Activated CD4-positive, alpha-beta T cell treated with anti-CD3 and anti-CD28 coated beads, Interleukin-2, Interleukin-6, amounts not matched to agents 100 ng/mL and 50 ng/mL, durations not matched to agents 16 hours and 8 hours (primary cell): ENCODE measurements at places on chromosomes 6 and 20.
A peak's percentile ranks its signal among the peaks of the same experiment; 100 is the strongest.

GRCh38 chr6:149275621-149276020 lies 41.9 kb upstream of the TAB2 start:
- DNase-seq = no peak

DNA sequence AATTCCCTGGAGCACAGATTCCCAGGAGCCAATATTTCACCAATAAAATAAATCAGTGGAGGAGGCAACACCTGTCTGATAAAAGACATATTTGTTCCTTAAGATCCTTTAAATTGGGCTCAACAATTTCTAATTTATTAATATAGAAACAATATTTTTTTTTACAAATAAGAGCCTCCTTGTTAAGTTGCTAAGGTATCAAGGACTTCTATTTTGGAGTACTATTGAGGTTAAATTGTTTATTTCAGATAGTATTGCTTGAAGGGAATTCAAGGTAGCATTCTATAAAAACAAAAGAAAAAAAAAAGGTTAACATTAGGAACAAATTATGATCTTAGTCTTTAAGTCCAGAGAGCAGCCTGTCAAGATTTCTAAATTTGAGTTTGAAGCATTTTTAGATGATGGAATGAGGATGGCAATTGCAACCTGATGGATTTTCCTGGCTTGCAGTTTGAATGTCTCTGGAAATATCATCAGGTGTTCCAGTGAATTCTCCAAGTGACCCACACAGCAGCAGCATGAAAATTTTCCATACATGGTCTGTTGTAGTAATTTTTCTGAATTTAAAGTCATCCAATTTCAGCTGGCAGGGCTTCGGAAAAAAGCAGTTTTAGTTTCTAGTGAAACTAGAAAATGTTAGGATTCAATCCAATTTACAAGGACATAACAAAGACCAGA lies 19.3 kb upstream of the NCR2 start:
- no peak for DNase-seq

DNA sequence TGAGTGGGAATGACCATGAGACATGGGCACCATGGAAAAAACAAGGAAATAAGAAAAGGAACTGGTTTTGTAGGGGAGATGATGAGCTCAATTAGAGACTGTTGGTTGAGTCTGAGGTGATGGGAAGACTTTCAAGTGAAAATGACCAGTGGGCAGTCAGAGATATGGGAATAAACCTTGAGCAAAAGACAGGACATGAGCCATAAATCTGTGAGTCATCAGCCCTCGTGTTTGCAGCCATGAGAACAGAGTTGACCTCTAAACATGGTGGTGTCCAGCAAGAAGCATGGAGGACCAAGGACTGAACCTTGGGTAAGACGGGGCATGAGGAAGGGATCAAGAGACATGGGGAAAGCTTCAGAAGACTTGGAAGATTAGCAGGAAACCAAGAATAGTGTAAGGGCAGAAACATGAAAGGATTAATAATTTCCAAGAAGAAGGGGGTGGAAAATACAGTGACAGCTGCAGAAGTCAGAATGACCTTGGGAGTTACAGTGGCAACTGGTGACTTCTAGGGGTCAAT lies 280.6 kb upstream of the PRDM1 start:
- no peak for DNase-seq

DNA sequence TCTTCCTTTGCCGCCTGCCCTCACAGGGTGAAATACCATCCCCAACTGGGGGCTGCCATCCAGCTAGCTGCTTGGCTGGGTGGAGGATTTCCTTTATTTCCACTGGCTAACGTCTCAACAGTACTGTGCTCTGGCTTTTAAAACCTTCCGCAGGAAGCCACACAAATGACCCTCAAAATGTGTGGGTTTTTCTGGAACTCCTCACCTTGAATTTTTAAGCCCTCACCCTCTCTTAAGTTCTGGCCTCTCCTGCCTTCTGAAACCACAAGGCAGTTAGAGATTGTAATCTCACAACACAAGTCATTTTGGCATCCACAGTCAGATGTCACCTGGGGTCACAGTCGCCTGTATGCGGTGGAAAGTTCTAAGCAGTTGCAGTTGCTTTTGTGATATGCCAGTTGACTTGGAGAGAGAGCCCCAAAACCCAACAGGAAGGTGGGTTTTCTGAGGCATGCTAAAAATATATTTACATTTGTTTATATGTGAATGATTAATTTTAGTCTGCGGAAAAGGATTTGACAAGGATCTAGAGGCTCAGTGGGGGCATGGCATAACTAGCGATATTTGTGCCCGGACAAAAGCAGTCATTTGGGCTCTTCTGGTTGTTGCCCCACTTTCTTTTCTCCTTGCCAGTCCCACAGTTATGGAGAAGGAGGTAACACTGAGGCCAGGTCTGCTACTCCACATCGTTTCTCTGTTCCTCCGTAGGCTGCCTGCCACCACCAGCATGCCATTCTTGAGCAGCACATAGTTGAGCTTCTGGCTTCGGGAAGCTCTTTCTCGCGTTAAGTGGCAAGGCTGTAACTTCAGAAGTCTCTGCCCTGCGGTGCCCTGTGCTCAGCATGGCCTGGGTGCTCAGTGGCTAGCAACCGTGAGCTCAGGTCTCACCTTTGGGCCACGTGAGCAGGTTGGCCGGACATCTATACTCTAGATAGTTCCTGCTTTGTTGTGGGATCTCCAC lies 335.3 kb downstream of the CD83 start:
- DNase-seq = peak; percentile 89

GRCh38 chr6:154977588-154977987 lies 17.5 kb upstream of the TIAM2 start:
- no peak for DNase-seq

- no peak for DNase-seq
These were observed 713.4 kb downstream of the CD109 start for GRCh38 chr6:74409447-74409846.

DNA sequence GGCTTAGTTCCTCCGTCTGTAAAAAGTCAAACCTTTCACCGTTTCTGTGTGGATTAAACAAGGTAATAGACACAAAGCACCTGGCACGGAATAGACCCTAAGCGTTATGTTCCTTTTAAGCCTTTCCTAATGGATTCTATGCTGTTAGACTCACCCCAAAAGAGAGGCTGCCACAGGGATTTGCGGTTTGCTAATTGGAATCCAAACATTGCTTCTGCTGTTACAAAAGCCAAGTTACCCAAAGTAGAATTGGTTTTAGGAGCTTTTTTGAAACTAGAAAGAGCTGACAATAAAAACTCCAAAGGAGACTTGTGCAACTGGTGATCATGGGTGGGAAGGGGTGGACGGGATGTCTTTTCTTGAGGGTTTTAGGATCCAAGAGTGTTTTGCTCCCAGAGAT lies 178.0 kb downstream of the BMP7 start:
- DNase-seq = no peak

GRCh38 chr6:4320860-4321259 lies 185.5 kb upstream of the ECI2 start:
- no peak for DNase-seq

DNA sequence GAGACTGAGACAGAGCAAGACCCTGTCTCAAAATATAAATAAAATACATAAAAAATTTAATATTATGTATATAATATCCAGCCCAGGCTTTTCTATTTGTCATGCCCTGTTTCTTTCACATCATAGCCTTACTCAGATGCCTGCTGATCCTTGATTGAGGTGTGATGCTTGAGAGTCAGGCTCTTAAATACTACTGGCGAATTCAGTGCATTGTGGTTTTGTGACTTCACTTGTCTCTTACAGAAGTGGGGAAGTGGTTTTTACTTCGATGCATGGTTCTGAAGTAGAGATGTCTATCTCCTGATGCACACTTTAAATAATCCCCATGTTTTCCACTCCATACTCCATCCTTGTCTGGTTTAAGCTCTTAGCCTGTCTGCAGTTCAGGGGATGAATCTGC lies 29.1 kb downstream of the ASXL1 start:
- peak; percentile 72 for DNase-seq

DNA sequence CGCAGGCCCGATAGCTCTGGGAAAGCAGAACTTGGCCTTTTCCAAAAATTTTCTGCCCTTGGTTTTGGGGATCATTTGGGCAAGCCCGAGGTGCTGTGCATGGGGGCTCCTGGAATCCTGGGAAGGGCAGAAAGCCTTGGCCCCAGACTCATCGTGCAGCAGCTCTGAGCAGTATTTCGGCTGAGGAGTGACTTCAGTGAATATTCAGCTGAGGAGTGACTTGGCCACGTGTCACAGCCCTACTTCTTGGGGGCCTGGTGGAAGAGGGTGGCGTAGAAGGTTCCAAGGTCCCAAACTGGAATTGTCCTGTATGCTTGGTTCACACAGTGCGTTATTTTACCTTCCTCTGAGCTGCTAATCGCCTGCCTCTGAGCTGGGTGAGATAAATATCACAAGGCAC lies 1.1 kb upstream of the BMP2 start:
- no peak for DNase-seq

GRCh38 chr20:61444637-61445036 lies 192.6 kb downstream of the CDH4 start:
- DNase-seq = no peak

DNA sequence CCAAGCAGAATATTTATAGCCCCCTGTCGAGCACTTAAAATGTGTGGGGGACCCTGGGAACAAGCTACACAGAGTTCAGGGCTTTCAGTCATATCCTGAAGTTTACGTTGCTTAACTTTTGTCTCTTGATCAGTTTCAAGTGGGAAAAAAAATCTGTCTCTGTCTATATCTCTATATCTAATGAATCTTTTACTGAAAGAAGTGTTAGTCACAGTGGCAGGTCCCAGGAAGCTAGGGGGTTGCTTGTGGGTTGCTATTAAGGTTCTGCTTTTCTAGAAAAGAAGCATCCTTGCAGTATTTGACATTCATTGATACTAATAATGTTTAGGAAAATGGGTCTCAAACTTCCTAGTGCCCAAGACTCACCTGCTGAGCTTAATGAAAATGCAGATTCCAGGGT lies 76.7 kb upstream of the CLDN20 start:
- DNase-seq = peak; percentile 43

DNA sequence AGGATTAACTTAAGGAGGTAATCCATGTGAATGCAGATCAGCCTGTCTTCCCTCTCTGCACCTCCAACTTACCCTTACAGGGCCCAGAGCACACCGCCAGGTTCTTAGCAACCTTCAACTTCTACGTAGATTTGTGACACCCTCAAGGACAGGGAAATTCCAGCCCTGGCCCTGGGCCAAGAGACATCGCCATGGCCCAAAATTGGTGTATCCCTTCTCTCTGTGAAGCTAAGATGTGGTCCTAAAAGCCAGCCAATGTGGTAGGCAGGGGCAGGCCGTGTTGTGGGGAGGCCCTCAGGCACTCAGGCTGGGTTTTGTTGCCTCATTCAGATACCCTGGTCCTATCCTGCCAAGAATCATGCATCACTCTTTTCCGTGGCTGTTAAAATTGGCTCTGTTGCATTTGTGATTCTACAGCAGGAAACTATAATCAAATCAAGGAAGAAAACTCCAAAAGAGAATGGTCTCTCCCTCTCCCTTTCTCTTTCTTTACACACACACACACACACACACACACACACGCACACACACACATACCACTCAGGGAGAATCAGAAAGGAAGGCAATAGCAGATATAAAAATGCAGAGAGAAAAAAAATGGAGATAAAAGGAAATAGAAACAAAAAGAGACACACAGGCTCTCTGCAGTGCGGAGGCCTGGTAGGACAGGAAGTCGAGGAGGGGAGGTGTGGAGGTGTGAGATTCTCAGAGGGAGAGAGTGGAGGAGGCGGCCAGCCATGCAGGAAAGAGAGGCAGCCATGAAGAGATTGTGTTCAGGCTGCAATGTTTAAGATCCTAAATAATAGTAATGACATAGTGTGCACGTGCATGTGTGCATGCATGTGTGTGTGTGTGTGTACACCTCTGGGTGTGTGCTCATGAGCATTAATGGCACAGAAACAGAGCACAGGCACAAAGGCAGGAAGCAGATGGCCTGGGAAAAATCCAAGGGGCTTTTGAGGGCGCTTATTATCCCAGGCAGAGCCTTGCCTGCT lies 201.8 kb upstream of the LRFN2 start:
- peak; percentile 55 for DNase-seq

DNA sequence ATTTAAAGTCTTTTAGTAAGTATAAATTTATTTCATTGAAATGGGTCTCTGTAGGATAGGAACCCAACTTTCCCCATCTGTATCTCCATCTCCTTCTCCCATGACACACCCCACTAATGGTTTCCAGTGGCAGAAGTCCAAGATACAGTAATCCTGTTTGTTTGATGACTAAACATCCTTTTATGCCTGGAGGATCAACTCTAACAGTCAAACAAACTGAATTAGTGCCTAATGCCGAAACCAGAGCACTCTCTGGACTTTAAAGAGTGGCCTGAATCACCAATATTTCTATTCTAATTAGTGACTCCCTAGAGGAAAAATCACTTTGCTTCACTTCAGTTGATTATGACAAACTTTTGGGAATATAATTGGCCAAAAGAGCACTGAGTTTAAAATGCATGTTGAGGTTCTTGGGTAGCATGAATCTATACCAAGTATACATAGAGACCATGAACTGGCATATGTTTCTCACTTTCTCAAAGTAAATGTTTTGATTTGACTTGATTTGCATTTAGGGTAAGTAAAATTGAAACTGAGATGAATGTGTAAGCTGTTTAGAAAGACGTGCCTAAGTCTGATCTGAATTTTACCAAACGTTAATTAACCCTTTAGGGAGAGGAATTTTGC lies 776.4 kb upstream of the NRSN1 start:
- no peak for DNase-seq

DNA sequence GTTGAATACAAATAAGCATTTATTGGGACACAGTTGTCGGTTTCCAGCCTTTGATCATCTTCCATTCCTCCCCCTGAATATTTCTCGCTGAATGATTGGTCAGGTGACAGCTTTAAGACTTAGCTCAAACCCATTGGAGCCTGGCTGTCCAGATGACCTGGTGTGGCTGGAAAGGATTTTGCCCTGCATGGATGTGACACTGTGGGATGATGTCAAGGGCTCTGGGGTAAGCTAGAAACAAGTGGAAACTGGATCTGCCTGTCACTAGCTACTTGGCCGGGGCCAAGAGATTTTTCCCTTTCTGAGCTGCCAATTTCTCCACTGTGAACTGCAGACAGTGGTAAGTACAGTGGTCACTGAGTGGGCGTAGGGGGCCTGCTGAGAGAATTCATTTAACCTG lies 41.9 kb upstream of the MYLIP start:
- no peak for DNase-seq

DNA sequence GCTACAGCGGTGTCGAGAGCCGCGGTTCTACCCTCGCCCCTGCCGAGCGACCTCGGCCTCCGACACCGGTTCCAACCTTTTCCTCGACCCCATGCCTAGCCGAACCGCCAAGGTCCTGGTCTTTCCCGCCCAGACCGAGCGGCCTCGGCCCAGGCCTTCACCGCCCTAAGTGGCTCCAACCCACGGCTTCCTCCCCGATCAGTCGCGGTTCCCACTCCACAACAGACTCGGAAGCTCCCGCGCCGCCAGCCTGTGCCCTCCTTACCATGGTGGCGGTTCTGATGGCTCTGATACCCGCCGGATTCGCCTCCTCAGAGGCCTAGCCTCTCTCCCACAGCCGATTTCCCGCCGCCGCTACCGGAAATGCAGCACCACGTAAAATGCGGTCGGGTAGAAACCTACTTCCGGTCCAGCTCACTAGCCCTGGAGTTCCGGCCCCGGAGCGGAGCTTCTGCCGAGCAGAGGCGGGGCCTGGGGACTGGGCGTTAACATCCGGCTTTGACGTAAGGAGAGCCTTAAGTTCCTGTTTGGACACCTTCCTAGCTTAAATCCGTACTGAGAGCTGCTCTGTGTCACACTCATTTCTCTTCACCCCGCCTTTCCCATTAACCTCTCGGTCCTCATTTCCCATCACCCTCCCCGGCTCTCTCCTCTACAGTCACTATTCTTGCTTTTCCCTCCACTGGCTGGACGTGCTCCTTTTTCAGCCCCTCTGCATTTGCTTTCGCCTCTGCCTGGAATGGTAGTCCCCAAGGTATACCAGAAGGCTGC lies at the start of gene SNRPB:
Gene SNRPB, minus strand, starts transcription at position 367 of the 771 bp plus-strand sequence. Its CDS starts 99 bp downstream, at position 268.
- DNase-seq = peak; percentile 98
